Suprapubic skin (tissue), 4 donors: ENCODE measurements at places on chromosomes 12 and 14. TPM values are rescaled to one million over a fixed set of nuclear protein-coding genes. Genes with fewer than 3 reads are reported as not detected.

Gene RIPK3
- total RNA-seq: 13.7 TPM

- no peak for DNase-seq
These were observed 137.5 kb downstream of the CCDC91 start for GRCh38 chr12:28327722-28328121.

GRCh38 chr12:104475271-104475670 lies 18.5 kb downstream of the CHST11 start:
- DNase-seq: no peak

Gene ERP27
- 0.91 TPM for total RNA-seq

GRCh38 chr12:48816143-48816854 lies 2.0 kb upstream of the CACNB3 start:
- no peak for DNase-seq
